ENCODE measurements at places on chromosomes 1 and 21. TPM values are rescaled to one million over a fixed set of nuclear protein-coding genes. Genes with fewer than 3 reads are reported as not detected.
A peak's percentile ranks its signal among the peaks of the same experiment; 100 is the strongest.

DNA sequence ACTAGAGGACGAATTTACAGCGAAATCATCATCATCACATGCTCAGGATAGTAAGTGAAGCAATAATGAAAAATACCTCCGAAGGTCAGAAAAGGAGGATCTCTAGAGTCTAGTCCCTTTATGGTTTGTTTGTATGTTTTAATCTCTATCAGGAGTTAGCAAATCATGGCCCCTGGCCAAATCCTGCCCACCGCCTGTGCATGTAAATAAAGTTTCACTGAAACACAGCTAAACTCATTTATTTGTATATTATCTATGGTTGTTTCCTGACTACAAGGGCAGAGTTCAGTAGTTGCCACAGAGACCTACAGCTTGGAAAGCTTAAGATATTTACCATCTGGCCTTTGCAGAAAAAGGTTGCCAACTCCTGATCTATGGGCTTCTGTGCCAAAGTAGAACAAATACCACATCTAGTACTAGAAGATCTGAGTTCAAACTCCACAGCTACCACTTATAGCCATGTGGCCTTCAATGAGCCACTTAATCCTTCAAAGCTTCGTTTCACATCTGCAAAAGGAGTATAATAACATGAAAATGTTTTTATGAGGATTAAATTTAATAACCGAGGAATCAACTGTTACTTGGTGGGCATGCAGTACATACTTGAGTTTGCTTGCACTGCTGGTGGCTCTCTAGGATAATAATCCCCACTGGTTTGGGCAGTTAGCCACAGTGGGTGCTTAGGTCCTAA lies 94.0 kb upstream of the KIF26B start:
- no peak overlapping the region for H3K4me3 ChIP-seq
- H3K27me3 ChIP-seq = no peaks in the 10 kb centered on the region
- DNase-seq = no peak
- no peak overlapping the region for H3K27ac ChIP-seq

Gene FAM72C
- total RNA-seq = 24.0 TPM

Gene BACE2
- 0.77 TPM for total RNA-seq

DNA sequence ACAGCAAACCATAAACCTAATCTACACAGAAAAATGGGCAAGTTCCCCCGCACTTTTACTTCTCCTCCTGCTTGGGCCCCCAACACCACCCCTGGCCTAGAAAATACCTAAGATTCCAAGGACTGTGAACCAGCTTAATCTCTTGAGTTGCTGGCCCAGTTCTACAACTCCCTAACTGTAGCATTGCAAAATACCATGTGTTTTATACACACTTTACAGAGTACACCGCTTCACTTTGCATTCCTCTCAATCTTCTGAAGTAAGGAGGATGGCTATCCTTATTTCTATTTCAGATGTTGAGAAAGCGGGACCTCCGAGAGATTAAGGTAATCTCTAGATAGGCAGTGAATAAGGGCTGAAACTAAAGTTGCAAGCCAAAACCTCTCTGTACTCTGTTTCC lies 408.3 kb upstream of the NR5A2 start:
- H3K36me3 ChIP-seq = no peaks in the 10 kb centered on the region
- no peak overlapping the region for H3K4me3 ChIP-seq
- peaks cover 1% of the 10 kb centered on the region for H3K27me3 ChIP-seq
- H3K27ac ChIP-seq = no peak overlapping the region
- DNase-seq = no peak

- H3K27me3 ChIP-seq = no peaks in the 10 kb centered on the region
- H3K4me1 ChIP-seq = peaks cover 55% of the 10 kb centered on the region
- DNase-seq = peak; percentile 78
- H3K36me3 ChIP-seq = peaks cover 38% of the 10 kb centered on the region
- H3K27ac ChIP-seq = peak within 1 kb of the TSS; percentile 97
Observed at GRCh38 chr21:33266050-33266788, at the start of gene IL10RB. IL10RB (plus strand) TSS chr21:33266367; CDS start chr21:33266466, 99 bp downstream.

Gene PADI3
- not detected for total RNA-seq

DNA sequence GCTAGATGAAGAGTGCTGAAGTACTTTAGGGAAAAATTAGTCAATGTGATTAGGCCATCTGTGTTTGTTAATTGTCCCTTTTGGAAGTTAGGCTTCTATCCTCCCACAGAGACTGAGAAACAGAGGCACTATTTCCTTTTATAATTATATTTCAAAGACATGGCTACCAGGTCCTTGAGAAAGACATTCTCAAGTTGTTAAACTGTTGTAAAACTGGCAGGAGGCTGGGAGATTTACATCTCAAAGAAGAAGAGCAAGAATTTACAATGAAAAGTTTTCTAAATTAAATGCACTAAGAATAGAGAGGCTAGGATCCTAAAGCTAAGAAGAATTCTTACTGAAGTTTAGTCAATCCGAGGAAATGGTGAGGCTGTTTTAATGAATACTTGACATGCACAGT lies 74.0 kb upstream of the BRINP3 start:
- no peak overlapping the region for H3K4me3 ChIP-seq
- no peaks in the 10 kb centered on the region for H3K27me3 ChIP-seq
- H3K36me3 ChIP-seq = no peaks in the 10 kb centered on the region
- H3K4me1 ChIP-seq = no peaks in the 10 kb centered on the region

DNA sequence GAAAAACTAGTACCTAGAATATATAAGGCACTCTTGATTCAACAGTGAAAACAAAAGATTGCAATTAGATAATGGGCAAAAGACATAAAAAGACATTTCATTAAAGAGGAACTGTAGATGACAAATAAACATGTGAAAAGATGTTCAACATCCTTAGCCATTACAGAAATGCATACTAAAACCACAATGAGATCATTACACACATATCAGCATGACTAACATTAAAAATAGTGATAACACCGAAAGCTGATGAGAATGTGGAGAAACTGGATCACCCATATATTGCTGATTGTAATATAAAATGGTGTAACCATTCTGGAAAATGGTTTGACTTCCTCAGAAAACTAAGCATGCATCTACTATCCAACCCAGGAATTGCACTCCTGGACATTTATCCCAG lies 340.3 kb downstream of the SEC16B start:
- no peaks in the 10 kb centered on the region for H3K4me1 ChIP-seq
- no peak overlapping the region for H3K27ac ChIP-seq
- DNase-seq = no peak
- H3K36me3 ChIP-seq = no peaks in the 10 kb centered on the region
- H3K4me3 ChIP-seq = no peak overlapping the region

DNA sequence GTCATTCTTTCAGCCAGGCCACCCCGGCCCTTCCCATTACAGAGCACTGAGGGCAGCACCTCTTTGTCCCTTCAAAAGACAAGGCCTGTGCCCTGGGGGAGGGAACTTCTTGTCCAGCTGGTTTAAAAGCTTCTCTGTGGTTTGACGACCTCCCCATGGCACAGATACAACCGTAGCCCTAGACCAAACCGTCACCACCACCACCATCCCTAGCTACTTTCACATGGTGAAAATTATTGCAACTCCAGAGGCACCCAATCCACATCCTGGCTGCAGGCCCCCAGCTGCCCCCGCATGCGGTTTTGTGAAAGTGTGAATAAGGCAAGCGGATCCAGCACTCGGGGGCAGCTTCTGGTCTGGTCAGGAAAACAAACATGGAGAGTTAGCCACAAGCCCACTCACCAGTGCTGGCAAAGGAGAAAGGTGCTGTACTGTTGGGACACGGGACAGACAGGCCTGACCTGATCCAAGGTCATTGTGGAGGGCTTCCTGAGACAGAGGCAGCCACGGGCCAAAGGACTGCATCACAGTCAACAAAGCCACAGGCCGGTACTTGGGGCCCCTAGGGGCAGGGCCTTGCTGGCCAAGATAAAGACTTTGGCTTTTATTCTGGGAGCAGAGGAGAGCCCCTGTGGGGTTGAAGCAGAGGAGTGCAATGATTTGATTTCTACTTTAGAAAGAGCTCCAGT lies 31.2 kb downstream of the CDCA8 start:
- peaks cover 9% of the 10 kb centered on the region for H3K27me3 ChIP-seq
- H3K27ac ChIP-seq = no peak overlapping the region
- H3K4me1 ChIP-seq = no peaks in the 10 kb centered on the region
- H3K36me3 ChIP-seq = no peaks in the 10 kb centered on the region
- no peak for DNase-seq

GRCh38 chr1:226976276-226976977 lies 36.3 kb downstream of the COQ8A start:
- H3K4me1 ChIP-seq = peaks cover 2% of the 10 kb centered on the region
- H3K27me3 ChIP-seq = no peaks in the 10 kb centered on the region
- H3K36me3 ChIP-seq = peaks cover 7% of the 10 kb centered on the region
- no peak overlapping the region for H3K27ac ChIP-seq

Gene DNASE2B
- not detected for total RNA-seq

Gene TIAM1
- 74.9 TPM for total RNA-seq

DNA sequence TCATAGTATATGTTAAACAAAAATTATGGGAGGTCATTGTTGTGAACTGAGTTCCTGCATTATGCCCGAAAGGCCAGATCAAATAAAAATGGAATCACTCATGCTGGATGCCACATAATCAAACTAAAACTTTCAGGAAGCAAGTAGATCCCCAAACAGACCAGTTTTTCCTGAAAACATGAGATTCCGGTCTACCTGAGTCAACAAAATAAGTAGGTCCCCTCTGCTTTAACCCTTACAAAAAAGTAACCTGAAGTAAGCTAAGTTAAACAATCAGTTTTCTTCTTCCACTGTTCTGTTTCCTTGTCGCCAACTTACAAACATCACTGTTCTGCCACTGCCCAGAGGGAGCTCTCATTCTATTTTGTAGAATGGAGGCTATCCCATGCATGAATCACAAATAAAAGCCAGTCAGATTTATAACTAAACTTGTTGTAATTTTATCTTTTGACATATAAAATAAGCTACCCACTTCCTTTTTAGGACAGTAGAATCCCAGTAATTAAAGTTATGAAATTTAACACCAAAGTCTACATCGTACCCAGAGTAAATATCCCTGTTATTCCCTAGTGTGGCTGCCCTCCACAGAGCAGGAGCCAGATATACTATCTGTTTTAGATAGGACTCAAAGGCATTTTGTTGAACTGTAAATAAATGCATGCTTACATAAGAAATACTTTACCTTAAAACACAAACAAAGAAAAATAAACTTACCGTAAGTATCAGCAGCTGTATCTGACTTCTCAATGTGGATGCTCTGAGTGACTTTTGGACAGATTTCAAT lies 149.4 kb downstream of the TIAM1 start:
- H3K36me3 ChIP-seq = peaks cover 35% of the 10 kb centered on the region
- DNase-seq = no peak
- no peaks in the 10 kb centered on the region for H3K27me3 ChIP-seq
- peak overlapping the region; percentile 85 for H3K27ac ChIP-seq
- peaks cover 79% of the 10 kb centered on the region for H3K4me1 ChIP-seq
- H3K4me3 ChIP-seq = peak overlapping the region; percentile 74

Gene AADACL3
- total RNA-seq = not detected

- no peaks in the 10 kb centered on the region for H3K4me1 ChIP-seq
- no peak overlapping the region for H3K4me3 ChIP-seq
- H3K27me3 ChIP-seq = peaks cover 1% of the 10 kb centered on the region
- no peaks in the 10 kb centered on the region for H3K36me3 ChIP-seq
Observed at GRCh38 chr1:93631626-93632365, 49.8 kb downstream of the BCAR3 start.

DNA sequence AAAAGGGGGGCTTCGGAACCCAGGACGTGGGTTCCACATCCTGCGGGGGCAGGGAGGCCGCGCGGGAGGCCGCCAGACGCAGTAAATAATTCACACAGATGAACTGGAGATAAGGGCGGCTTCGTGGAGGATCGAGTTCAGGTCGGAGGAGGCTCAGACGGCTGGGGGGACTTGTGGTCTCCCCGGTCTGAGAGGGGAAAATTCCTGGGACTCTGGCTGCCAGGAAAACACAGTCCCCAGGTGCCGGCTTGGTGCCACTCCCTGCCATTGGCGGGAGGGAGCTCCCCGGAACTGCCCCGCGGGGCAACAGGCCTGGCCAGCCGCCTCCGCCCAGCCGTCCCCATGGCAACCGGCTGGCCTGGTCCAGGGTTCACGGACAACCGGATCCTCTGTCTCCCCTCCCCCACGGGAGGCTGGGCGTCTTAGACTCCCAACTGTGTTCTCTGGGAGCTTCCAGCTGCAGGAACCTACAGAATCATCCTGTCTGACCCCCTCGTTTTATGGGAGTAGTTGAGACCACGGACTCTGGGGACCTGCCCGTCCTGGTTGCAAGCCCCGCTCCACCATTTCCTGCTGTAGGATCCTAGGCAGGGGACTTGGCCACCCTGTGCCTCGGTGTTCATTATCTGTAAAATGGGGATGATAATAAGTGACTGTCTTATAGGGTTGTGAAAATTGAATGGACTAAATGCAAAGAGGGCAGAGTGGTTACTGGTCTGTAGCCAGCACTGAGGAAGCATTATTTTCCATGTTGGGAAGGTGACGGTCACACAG lies 9.6 kb downstream of the CAMK2N1 start:
- no peaks in the 10 kb centered on the region for H3K4me1 ChIP-seq
- no peak for DNase-seq
- peaks cover 62% of the 10 kb centered on the region for H3K27me3 ChIP-seq
- H3K27ac ChIP-seq = no peak overlapping the region

DNA sequence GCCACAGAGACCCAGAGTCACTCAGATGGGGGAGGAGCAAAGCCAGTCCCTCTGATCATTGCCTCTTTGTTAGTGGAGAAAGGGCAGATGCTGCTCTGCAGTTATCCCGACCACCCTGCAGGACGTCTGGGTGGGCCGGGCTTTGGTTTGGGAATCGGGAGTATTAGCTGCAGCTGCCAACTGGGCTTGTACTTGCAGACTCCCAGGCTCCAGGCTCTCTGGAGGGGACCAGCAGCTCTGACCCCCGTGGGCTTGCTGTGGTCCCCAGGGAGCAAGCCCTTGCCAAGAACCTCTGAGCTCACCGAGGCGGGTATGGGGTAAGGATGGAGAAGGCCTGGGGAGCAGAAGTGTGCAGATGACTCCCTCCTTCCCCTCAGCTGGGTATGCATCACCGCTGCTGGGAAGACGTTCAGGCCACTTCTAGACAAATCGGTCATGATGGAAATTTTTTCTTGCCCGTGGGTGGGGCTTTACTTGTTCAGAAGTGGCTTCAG lies 21.6 kb downstream of the MAPKAPK2 start:
- H3K4me1 ChIP-seq = peaks cover 87% of the 10 kb centered on the region
- H3K27ac ChIP-seq = peak overlapping the region; percentile 83
- peak; percentile 88 for DNase-seq

DNA sequence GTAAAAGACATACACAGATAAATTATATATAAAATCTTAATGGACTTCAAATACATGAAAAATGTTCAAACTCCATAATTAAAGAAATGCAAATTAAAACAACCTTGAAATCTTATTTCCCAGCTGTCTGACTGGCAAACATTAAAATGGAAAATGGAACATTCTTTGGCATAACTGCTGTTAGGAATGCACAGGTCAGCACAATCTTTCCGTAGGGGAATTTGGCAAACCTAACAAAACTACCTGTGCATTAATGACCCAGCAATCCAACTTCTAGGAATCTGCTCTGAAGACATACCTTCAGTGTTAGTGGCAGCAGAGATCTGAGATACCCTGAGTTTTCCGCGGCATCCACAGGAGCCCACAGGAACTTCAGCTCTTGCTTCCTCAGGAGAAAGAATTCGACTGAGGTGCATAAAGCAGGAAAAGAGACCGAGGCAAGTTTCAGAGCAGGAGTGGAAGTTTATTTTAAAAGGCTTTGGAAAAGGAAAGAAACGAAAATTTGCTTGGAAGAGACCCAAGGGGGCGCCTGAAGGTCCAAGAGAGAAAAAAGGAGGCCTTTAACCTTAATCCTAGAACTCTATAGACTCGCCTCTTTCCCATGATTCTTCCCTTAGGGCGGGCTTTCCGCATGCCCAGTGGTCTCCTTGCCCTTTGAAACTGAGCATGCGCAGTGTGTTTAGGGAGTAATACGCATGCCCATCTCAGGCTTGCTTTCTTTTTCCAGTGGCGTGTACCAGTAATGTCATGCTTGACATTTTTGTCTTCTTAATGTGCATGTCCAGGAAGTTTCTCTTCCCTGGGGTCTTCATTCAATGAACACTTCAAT lies 24.8 kb downstream of the LYPD8 start:
- no peaks in the 10 kb centered on the region for H3K36me3 ChIP-seq
- DNase-seq = no peak
- H3K4me3 ChIP-seq = no peak overlapping the region
- no peak overlapping the region for H3K27ac ChIP-seq
- H3K4me1 ChIP-seq = no peaks in the 10 kb centered on the region
